Kidney (tissue), 22 donors: ENCODE measurements at places on chromosomes 1 and 21. TPM values are rescaled to one million over a fixed set of nuclear protein-coding genes. Genes with fewer than 3 reads are reported as not detected.

DNA sequence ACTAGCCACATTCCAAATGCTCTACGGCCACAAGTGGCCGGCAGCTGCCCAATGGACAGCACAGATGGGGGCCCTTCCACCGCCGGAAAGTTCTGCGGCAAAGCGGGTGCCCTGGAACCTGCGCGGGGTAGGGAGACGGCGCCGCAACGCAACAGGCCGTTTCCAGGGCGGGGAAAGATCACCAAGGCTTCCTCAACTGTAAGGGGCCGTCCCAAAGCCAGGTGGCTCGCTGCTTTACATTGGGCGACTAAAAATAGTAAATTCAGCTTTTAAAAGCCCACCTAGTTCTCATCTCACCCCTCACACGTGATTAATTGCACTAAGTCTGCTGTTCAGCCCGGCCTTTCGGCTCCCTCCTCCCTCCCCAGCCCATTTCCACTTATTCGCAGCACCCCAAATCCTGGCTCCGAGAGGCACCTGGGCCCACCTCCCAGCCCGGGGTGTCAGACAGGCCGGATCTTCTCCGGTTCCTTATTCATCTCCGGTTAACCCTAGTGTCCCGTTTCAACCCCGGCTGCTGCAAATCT, 643 bp downstream of the CFAP298 start:
- peak; percentile 60 for DNase-seq
- peak overlapping the region; percentile 96 for H3K27ac ChIP-seq
- H3K36me3 ChIP-seq: peaks cover 10% of the 10 kb centered on the region
- H3K4me3 ChIP-seq: peak overlapping the region; percentile 98
- H3K4me1 ChIP-seq: no peaks in the 10 kb centered on the region

The ESPN gene
- 112 TPM for polyA plus RNA-seq

- peaks cover 10% of the 10 kb centered on the region for H3K36me3 ChIP-seq
- H3K4me1 ChIP-seq: peaks cover 15% of the 10 kb centered on the region
- H3K4me3 ChIP-seq: no peak overlapping the region
Observed at GRCh38 chr1:230077436-230078213, 10.6 kb downstream of the GALNT2 start.

The TTC4 gene
- 21.5 TPM for polyA plus RNA-seq

GRCh38 chr1:35575416-35575958, 2.4 kb downstream of the TFAP2E start:
- H3K4me1 ChIP-seq: no peaks in the 10 kb centered on the region
- no peaks in the 10 kb centered on the region for H3K36me3 ChIP-seq
- H3K4me3 ChIP-seq: no peak overlapping the region
- no peak for DNase-seq
- H3K27me3 ChIP-seq: peaks cover 40% of the 10 kb centered on the region

GRCh38 chr1:215113776-215114153, 31.2 kb downstream of the KCNK2 start:
- H3K27me3 ChIP-seq: no peaks in the 10 kb centered on the region
- no peaks in the 10 kb centered on the region for H3K4me1 ChIP-seq
- no peaks in the 10 kb centered on the region for H3K36me3 ChIP-seq
- no peak for DNase-seq
- no peak overlapping the region for H3K4me3 ChIP-seq

GRCh38 chr1:213089924-213090677, 39.1 kb downstream of the RPS6KC1 start:
- no peak for DNase-seq
- H3K27me3 ChIP-seq: no peaks in the 10 kb centered on the region
- H3K4me3 ChIP-seq: no peak overlapping the region
- H3K27ac ChIP-seq: no peak overlapping the region
- no peaks in the 10 kb centered on the region for H3K36me3 ChIP-seq

- no peaks in the 10 kb centered on the region for H3K4me1 ChIP-seq
- no peak for DNase-seq
- H3K27me3 ChIP-seq: no peaks in the 10 kb centered on the region
Observed at GRCh38 chr1:187928288-187928687, 1099.5 kb downstream of the PLA2G4A start.

- H3K4me3 ChIP-seq: no peak overlapping the region
- DNase-seq: no peak
- no peaks in the 10 kb centered on the region for H3K36me3 ChIP-seq
- no peaks in the 10 kb centered on the region for H3K4me1 ChIP-seq
Observed at GRCh38 chr1:40411294-40411693, 37.8 kb downstream of the SMAP2 start.

DNA sequence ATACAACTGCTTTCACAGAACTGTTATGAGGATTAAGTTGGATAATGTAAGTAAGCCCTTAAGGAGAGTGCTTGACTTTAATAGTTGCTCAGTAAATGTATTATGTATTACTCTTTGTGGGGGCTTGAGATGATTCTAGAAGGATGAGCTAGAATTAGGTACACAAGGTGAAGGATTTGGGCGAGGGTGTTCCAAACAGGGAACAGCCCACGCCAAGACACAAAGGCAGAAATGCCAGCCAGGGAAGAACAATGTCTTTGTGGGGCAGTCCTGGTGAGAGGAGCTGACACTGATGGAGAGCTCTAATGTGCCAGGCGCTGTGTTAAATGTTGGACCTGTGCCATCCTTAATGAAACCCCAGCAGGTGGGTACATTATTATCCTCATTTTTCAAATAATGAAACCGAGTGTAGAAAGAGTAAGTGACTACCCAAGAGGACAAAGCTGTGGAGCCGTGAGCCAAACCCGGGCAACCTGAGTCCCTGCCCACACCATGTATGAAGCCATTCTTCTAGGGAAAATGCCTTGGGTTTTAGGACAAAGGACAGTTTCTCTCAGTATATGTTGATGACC, 362.4 kb downstream of the HHAT start:
- no peak for DNase-seq
- no peak overlapping the region for H3K27ac ChIP-seq
- H3K4me1 ChIP-seq: no peaks in the 10 kb centered on the region
- no peak overlapping the region for H3K4me3 ChIP-seq
- H3K27me3 ChIP-seq: no peaks in the 10 kb centered on the region
- H3K36me3 ChIP-seq: no peaks in the 10 kb centered on the region
